Fibroblast of skin of scalp (primary cell): ENCODE measurements at places on chromosomes 7 and 10.

DNA sequence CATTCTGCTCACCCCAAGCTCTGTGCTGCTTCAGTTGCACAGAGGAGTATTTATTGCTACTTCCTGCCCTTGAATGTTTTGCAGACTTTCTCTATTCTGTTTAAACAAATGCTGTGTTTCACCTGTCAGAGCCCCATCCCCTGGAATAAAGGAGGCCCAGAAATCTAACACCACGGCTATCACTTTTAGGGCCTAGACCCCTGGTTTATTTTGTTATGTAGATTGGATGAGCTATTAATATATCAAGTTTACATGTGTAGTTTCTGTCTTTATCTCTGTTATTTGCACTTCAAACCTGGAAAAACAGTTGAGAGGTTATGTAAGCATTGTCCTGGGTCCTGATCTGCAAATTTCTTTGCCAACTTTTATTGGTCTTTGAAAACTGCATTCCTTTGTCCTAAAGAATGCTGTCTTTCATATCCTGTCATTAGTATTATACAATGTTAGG, 630.1 kb downstream of the PARD3 start:
- DNase-seq = no peak

DNA sequence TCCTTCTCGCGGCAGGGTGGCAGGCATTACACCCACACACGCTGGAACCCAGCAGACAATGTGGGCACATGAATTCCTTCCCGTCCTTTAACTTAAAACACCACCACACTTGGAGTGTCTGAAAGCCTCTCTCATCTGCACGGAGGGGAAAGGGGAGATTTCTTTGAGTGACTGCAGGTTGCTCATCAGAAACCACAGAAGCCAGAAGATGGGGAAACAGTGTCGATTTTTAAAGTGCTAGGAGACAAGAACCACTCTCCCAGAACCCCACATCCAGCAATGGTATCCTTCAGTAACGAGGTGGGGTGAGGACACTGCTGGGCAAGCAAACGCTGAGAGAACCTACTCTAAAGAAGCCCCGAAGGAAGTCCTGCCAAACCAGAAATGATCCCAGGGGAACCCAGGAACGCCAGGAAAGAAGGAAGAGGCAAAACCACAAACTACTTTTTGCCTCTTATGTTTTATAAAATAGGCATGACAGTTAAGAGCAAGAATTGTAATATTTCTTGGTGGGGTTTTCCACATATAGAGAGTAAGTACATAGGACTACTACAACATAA, 254.3 kb downstream of the ELFN1 start:
- DNase-seq = peak; percentile 96

DNA sequence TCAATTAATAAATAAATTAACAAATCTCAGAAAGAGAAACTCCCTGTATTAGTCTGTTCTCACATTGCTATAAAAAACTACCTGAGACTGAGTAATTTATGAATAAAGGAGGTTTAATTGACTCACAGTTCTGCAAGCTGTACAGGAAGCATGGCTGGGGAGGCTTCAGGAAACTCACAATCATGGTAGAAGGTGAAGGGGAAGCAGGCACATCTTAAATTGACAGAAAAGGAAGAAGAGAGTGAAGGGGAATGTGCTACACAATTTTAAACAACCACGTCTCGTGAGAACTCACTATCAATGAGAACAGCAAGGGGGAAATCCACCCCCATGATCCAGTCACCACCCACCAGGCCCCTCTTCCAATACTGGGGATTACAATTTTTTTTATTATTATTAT, 358.3 kb upstream of the KIAA1217 start:
- DNase-seq = no peak

GRCh38 chr10:124153023-124153826, 59.8 kb upstream of the CHST15 start:
- peak; percentile 82 for DNase-seq

GRCh38 chr7:84841809-84842208, 345.0 kb downstream of the SEMA3D start:
- DNase-seq = peak; percentile 51

DNA sequence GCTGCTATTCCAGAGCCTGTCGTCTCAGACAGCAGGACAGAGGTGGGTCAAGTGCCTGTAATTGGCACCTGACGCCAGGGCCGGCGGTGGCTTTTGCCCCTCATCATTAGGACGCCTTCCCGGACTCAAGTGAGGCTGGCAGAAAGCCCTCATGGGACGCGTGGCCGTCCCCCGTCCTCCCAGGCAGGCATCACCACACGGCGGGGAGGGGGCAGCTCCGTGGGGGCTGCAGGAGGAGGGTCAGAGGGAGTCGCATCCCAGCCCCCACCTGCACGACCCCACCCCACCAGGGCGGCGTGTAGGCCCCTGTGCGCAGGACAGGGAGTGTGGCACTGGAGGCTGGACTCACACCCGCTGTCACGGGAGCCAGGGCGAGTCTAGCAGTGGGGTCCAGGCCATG, 16.3 kb downstream of the CFAP46 start:
- DNase-seq = no peak
